ENCODE measurements at places on chromosomes 12 and 14. TPM values are rescaled to one million over a fixed set of nuclear protein-coding genes. Genes with fewer than 3 reads are reported as not detected.

- DNase-seq = no peak
These were observed 354.9 kb downstream of the DIO2 start for GRCh38 chr14:79856381-79856780.

- no peak for DNase-seq
These were observed 108.0 kb upstream of the ARHGAP5 start for GRCh38 chr14:31968956-31969698.

DNA sequence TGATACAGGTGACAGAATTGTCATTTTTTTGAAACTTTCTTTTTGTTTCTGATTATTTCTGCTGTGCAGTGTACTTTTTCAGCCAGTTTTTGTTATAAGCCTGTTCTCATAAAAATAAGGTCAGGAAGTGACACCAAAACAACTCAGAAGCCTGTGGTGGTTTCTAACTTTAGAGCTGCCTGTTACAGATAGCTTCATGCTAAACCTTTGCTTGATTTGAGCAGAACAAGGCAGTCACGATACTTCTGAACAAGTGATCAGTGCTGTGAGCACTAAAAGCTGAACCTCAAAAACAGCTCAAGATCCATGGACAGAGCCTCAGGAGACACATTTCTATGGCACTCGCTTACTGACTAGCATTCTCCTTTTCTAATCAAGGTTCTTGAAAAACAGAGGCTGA, 82.0 kb downstream of the PRKCH start:
- no peak for DNase-seq

The TMEM229B gene
- 3.8 TPM for polyA plus RNA-seq

- DNase-seq = peak; percentile 56
These were observed 300.0 kb downstream of the AEBP2 start for GRCh38 chr12:19739195-19739776.

- no peak for DNase-seq
These were observed 66.8 kb upstream of the GPR68 start for GRCh38 chr14:91311284-91311662.

DNA sequence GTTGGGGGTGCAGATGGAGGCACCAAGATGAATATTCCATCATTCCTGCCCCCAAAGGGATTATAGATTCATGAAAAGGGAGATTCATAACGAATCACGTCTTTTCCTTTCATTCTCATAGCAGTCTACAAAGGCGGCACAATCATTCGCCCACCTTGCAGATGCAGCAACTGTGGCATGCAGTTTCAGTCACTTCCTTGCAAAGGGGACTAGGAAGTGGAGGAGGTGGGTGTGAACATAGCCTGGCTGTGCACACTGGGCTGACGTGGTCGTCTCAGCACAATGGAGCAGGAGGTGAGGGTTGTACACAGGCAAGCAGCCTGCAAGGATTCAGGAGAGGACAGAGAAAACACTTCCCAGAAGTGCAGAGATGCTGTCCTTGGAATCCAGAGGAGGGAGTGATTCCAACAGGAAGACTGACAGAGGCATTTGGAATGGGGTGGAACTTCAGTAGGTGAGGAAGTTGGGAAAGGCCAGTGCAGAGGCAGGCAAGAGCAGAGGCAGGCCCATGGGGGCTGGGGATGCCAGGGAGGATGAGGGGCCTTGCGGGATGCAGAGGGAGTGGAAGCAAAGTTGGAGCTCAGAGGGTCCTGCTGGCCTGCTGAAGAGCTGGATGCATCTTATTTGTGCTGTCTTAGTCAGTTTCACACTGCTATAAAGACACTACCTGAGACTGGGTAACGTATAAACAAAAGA, 21.9 kb upstream of the PPP2R5C start:
- DNase-seq = no peak

DNA sequence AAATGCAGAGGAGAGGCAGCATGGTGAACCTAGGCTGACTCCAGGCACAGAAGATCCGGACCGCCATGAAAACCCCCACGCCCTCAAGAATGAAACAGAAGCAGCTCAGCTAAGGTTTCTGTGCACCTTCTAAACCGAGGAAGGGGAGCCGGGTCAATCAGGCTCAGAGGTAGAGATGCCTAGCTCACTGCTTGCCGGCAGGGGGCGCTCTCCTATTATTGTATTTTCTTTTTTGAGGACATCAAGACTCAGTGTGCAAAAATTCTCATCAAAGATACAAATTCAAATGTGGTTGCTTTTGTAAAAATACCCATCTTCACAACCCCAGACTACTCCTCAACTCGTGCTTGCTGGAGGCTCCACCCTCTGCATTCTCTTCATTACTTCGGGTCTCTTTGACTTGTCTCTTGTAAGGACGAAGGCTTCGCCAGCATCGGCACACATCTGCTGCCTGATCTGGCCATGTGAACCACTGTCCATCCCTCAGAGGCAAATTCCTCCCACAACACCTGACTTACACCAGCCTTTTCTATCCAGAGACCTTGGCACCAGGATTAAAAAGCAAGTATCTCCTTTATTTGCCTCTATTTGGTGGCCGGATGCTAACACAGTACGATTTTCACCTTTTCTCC, 33.4 kb upstream of the RNASE3 start:
- no peak for DNase-seq
